WTC11 (cell line): ENCODE measurements at places on chromosomes 2 and 18. TPM values are rescaled to one million over a fixed set of nuclear protein-coding genes. Genes with fewer than 3 reads are reported as not detected.

The GPR55 gene
- total RNA-seq, result not detected in 3 replicates

The KCNG3 gene
- total RNA-seq, result 12.9 to 15.5 TPM (median 13.1 TPM) in 3 replicates

The NETO1 gene
- total RNA-seq, result 30.0 to 34.7 TPM (median 33.1 TPM) in 3 replicates

The MERTK gene
- 5.7 to 7.3 TPM (median 6.9 TPM) in 3 replicates for total RNA-seq

The DUSP2 gene
- total RNA-seq, result 4.7 to 6.8 TPM (median 5.8 TPM) in 3 replicates

The UGT1A4 gene
- total RNA-seq, result 0.14 to 0.22 TPM in 2 of 3 replicates, not detected in the other

The ANKRD30B gene
- not detected in 3 replicates for total RNA-seq

DNA sequence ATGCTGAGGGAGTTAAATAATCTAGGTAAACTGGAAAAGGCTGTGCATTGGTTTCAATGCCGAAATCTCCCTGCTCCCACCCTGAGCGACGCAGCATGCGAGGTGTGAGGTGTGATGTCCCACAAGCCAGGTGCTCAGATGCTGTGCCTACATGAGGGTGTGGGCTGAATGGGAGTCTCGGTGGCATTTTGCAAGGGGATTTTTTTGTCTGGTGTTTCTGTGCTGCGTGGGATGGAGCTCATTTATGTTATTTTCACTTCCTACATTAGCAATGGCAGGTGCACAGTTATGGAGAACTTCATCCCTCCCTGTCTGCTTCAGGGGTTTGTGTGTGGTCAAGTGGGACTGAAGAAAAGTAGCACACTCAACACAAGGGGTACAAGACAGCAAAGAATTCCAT is 110.2 kb upstream of the CCDC68 start:
- DNase-seq, result no peak

GRCh38 chr18:66971960-66972359 is 368.1 kb upstream of the CDH19 start:
- no peak for DNase-seq

- no peak for DNase-seq
Measured at GRCh38 chr2:9113916-9114315, 92.7 kb upstream of the ASAP2 start.

- DNase-seq, result no peak
Measured at GRCh38 chr2:121790276-121790956, 35.0 kb downstream of the TSN start.

- DNase-seq, result no peak
Measured at GRCh38 chr2:195664528-195664927, 7.5 kb downstream of the SLC39A10 start.

DNA sequence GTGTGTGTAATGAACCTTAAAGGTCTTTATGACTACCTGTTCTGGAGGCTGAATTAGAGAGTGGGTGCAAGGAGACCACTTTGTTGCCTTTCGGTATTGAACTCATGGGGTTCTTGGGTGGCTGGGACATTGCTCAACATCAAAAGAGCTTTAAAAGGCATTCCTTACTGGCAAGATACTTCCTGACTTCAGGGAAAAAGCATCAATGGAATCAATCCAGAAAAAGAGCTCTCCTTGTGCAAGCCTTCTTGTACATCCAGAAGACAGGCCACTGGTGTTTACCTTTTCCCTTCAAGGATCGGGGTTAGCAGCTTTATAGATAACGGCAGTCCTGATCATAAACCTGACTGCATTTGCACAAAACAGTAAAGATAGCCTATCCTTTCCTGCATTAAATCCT is 9.5 kb downstream of the PNO1 start:
- no peak for DNase-seq

- DNase-seq, result no peak
Measured at GRCh38 chr2:162106146-162106551, 32.1 kb upstream of the DPP4 start.

DNA sequence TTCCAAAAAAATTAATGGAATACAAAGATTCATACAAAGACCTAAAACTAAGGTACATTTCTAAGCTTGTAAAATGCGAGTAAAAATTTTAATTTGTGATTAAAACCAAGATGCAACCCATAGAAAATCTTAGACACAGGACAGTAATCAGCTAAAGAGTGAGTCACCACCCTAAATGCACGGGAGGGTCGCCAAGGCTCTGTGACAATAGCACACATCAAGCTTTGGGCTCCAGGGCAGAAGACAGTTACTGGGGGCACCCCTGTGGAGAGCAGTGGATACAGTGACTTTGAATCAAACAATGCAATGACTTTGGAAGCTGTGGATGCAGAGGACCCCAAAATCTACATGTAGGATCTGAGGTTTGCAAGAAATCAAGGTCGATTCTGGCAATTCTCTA is 7.5 kb downstream of the FLACC1 start:
- no peak for DNase-seq

- no peak for DNase-seq
Measured at GRCh38 chr18:70333757-70334156, 44.9 kb downstream of the SOCS6 start.

GRCh38 chr18:49172246-49172645 is 221.5 kb upstream of the SMAD7 start:
- no peak for DNase-seq

DNA sequence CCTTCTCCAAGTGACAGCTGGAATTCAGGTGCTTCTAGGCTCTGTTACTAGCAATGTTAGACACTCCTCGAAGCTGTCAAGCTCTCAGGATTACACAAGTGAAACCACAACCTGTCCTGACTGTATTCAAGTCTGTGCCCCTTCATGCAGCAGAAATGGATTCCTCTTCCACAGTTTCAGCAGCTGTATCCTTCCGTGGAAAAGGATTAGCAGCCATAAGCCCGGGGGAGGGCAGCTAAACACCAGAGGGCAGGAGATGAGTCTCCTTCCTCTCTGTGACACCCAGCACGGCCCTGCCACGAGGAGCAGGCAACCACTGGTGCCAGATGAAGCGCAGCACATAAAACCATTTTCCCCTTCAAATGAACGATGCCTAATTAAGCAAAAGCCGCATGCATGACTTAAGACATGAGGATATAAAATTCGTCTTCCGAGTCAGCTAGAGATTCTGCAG is 1.2 kb downstream of the ST3GAL5 start:
- no peak for DNase-seq

GRCh38 chr2:177393203-177393755 is 706 bp downstream of the AGPS start:
- no peak for DNase-seq
